Thymus (tissue), 14 donors: ENCODE measurements at places on chromosomes 12 and 14. TPM values are rescaled to one million over a fixed set of nuclear protein-coding genes. Genes with fewer than 3 reads are reported as not detected.

DNA sequence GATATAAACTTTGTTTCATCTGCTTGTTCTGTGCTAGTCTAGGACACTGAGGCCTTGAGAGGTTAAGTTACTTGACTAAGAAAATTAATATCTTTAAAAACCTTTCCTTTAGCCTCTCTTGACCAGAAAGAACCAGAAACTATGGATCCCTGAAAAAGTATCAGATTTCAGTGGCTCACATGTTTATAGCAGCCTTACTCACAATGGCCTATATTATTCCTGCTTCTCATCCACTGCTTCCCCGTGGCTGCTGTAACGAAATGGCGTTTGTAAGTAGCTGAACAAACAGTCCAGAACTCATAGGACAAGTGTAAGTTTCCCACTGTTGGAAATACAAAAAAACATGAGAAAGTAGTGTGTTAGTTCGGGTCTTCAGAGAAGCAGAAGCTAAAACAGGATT lies 3.2 kb upstream of the PYGL start:
- no peak for DNase-seq

- no peak for DNase-seq
These were observed 336.5 kb downstream of the FSCB start for GRCh38 chr14:44170556-44170955.

DNA sequence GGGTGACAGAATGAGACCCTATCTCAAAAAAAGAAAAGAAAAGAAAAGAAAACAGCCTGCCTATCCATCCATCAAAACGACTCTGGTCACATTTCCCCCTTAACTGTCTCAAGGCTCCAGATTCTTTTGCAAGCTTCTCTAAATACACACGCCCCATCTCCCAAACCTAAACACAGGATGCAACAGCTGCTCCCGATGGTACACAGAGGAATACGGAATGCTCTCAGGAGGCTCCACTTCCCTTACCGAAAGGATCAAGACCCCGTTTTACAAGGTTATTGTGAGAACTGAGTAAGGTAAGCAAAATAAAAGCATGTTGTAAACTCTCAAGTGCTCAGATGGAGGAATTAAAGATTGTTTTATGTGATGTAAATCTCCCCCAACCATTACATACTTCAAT lies 62.3 kb downstream of the NT5DC3 start:
- DNase-seq: no peak

DNA sequence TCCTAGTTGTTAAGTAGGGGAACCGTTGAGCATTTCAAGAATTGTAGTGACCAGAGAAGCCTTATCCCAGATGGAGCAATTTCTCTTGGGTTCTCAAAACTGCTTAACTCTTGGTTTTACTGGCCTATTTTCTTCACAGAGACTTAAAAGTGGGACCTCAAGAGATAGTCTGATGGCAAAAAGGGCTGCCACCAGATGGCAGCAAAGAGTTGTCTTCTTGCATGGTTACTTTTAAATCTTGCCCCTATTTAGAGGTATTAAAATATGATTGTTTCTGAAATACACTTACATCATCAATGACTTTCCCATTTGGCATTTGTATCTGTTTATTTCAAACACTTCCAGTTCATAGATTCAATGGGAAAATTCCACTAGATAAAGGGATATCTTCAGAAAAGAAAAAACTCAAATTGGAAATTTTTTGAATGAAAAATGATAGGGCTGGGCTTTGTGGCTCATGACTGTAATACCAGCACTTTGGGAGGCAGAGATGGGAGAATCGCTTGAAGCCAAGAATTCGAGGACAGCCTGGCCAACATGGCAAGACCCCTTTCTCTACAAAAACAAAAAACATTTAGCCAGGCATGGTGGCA lies 69.9 kb upstream of the CNTN1 start:
- DNase-seq: peak; percentile 13

The GRIP1 gene
- polyA plus RNA-seq: 0.71 TPM

DNA sequence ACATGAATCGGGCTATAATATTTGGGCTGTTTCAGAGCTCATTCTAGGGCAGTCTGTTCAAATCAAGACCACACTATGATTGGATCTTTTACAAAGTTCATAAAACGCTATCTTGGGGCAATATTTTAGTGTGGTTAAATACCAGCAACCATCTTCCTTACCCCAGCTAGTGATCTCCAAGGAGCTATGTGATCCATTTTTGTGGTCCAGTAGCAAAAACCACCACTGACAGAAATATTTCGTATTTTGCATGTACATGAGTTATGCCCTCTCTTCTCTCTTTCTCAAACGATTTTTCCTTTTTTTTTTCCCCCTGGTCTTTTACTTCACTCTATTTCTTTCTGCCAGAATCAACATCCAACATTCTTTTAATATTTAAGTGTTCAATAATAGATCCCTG lies 280.6 kb upstream of the KITLG start:
- DNase-seq: no peak

The REM2 gene
- 3.2 TPM for polyA plus RNA-seq

- no peak for DNase-seq
These were observed 12.3 kb upstream of the APOF start for GRCh38 chr12:56374726-56375597.

DNA sequence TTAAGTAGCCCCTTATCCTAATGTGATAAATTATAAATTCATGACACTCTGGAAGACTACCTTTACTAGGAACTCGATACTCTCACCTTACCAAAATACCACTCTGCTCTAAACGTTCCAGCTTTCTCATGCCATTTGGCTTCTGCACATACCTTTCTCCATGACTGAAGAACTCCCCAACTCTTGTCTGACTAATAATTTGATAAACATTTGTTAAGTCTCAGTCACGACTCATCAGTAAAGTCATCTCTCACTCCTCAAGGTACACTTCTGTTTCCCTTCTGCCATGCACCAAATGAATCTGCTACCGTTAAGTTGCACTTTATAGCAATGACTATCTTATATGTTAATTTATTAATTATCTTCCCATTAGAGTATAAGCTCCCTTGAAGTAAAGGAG lies 498.3 kb upstream of the NOVA1 start:
- DNase-seq: no peak

The GLIPR1L2 gene
- 2.1 TPM for polyA plus RNA-seq

- DNase-seq: no peak
These were observed 48.3 kb downstream of the ZFYVE21 start for GRCh38 chr14:103763730-103764488.

DNA sequence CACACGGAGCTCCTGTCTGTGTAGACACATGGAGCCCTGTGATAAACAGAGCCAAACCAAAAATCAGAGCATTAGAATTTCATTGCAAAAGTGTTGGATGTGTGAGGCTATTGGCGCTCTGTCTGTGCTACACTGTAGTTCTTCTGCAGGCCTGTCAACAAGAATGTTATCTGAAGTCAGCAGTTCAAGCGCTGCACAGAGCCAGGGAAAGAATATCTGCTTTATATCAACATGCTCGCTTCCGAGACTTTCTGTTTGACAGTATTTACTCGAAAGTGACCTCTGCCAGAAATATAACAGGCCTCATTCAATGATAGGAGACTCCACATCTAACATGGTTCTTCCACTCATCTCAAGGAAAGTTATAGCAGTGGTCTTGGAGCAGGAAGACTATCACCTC lies 118.3 kb downstream of the CCER1 start:
- DNase-seq: no peak

DNA sequence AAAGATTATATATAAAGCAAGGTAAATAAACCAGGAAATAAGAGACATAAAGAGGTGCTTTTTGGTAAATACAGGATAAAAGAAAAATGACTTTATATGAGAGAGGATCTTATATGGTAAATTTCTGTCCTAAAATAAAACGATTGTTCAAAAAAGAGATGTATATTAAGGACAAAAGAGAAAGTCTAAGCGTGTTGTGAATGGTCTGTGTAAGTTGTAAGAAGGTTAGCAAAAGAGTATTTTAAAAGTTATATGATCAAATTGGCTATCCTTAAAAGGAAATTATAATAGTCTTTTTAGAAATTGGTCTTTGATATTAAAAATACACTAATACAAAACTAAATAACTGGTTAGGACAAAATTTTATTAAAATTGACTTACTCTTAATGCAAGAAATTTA lies 14.1 kb upstream of the ACSM4 start:
- no peak for DNase-seq

The PRPH gene
- 1.6 TPM for polyA plus RNA-seq

GRCh38 chr14:93137864-93138263 lies 22.1 kb upstream of the ITPK1 start:
- no peak for DNase-seq

DNA sequence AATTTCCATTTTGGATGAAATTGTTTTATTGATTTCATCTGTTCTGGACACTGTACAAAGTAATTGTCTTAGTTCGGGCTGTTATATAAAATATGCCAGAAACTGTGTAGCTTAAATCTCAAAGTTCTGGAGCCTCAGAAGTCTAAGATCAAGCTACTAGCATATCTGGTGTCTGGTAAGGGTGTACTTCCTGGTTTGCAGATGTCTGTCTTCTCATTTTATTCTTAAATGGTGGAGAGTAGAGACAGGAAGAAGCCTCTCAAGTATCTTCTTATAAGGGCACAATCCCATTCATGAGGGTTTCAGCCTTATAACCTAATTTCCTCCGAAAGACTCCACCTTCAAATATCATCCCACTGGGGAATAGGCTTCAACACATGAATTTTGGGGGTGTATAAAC lies 51.3 kb downstream of the MON2 start:
- peak; percentile 75 for DNase-seq

The NTN4 gene
- polyA plus RNA-seq: 21.9 TPM

The SAMD15 gene
- polyA plus RNA-seq: 0.91 TPM

- no peak for DNase-seq
These were observed 52.7 kb upstream of the NR2C1 start for GRCh38 chr12:95126076-95126475.

The CLEC7A gene
- polyA plus RNA-seq: 25.5 TPM

The CPNE8 gene
- polyA plus RNA-seq: 13.4 TPM

- no peak for DNase-seq
These were observed 95.4 kb upstream of the SFSWAP start for GRCh38 chr12:131615326-131616042.

The TFCP2 gene
- polyA plus RNA-seq: 25.3 TPM

GRCh38 chr14:34425095-34425851 lies 36.8 kb downstream of the SPTSSA start:
- no peak for DNase-seq

- DNase-seq: no peak
These were observed 67.3 kb downstream of the GSC start for GRCh38 chr14:94702629-94703028.

GRCh38 chr12:5200278-5201087 lies 156.8 kb downstream of the KCNA5 start:
- DNase-seq: no peak

- no peak for DNase-seq
These were observed 156.8 kb upstream of the CLEC14A start for GRCh38 chr14:38412654-38413053.

GRCh38 chr14:32507029-32507984 lies 178.2 kb downstream of the AKAP6 start:
- no peak for DNase-seq

DNA sequence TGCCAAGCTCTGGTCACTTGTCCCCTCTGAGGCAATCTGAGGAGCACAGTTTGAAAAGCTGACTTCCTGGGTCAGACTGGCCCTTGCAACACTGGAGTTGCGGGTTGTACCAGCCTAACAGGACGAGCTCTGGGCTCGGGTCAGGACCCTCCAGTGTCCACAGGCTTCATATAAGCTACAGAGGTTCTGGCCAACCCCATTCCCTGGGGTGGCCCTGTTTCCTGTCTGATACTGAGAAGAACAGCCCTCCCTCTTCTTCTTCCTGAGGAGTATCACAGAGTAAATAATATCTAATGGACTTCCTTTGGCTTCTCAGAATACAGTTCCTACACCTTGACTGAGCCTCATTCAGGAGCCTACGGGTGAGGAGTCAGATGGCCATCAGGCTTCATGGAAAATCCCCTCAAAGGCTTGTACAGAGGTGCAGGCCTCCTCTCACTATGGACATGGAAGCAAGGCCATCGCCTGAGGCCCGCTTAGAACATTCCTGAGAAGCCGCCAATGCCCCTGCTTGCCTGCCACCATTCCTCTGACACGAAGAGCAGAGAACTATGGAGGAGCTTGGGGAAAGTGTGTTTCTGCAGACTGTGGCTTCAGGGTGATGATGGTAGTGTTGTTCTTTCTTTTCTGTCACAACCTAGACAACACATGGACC lies 28.5 kb upstream of the ANO2 start:
- no peak for DNase-seq

The FAM186B gene
- 0.09 TPM for polyA plus RNA-seq

- no peak for DNase-seq
These were observed 104.1 kb downstream of the LGMN start for GRCh38 chr14:92644171-92644969.

DNA sequence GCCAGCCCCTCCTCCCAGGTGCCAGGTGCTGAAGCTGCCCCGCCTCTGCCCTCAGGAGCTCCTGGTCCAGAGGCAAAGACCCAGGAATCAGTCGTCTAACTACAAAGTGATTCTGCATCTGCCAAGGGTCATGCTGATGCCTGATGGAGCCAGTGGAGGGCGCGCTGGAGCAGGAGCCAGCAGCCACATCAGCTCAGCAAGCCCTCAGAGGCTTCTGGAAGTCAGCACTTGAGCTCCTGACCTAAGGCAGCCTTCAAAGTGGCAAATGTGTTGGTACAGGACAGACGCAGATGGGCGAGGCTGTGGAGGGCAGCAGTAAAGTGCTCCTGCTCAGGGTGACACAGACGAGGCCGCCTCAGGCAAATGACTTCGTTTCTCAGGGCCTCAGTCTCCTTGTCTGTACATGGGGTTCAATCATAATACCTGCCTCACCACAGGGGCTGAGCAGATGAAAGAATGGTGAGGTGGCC lies 10.9 kb downstream of the C12orf43 start:
- DNase-seq: no peak

The MFAP5 gene
- polyA plus RNA-seq: 6.7 TPM

- DNase-seq: no peak
These were observed 42.4 kb downstream of the ITPR2 start for GRCh38 chr12:26790645-26790994.

The GALNT6 gene
- polyA plus RNA-seq: 3.7 TPM

GRCh38 chr14:105666420-105666819 lies 140.0 kb downstream of the TMEM121 start:
- DNase-seq: no peak

DNA sequence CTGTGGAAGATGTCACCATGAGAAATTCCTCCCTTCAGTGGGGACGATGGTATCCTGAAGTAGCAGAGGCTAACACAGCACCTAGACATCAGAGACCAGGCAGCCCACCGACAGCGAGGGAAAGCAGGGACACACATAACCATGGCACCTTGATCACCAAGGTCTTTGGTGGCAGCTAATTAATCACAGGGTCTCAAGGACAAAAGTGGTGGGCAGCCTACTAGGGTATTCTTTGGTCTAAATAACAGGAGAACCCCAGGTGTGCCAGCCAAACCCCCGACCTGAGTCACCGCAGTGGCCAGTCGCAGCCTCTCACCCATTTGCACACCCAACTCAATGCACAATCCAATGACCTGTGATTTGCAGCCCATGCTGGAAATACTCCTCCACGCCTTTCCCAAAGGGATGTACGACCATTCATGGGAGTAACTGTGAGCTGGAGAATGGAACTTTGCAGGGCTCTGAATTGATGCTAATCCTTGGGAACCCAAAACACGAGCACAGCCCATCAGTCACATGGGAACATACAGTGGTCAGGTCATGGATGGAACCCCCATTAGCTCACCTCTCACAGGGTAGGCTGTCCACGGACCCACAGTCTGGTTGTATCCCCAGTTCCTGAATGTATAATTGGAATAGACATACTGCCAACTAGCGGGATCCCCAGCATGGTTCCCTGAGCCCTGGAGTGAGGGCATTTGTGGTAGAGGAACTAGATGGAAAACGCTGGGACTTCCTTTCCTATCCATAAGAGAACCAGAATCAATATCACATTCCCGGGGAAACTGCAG lies 58.7 kb upstream of the C14orf180 start:
- DNase-seq: no peak
